ENCODE measurements at places on chromosomes 12 and 14.

- DNase-seq: no peak
These were observed 2.0 kb upstream of the ATN1 start for GRCh38 chr12:6925540-6926279.

- no peak for DNase-seq
These were observed 136.8 kb downstream of the ANKS1B start for GRCh38 chr12:99847936-99848335.

- DNase-seq: no peak
These were observed 3.5 kb downstream of the MED13L start for GRCh38 chr12:116273813-116274550.

DNA sequence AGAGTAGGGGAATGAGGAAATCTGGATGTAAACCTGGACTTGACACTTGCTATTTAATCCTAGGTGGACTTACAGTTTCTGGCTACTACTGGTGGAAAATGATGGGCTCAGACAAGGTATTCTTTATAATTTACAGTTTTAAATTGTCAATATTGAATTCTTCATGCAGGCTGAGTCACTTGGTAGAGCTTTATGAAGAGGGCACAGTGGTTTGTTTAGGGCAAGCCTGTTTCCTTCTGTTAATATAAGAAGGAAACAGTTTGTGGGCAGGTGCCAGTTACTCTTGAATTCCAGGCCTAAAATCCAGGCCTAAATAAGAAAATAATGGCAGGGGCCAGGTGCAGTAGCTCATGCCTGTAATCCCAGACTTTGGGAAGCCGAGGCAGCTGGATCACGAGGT, 355.8 kb upstream of the RGS6 start:
- DNase-seq: no peak

- no peak for DNase-seq
These were observed 712 bp upstream of the FZD10 start for GRCh38 chr12:130161261-130162243.

GRCh38 chr12:51320695-51321320, 3.2 kb downstream of the BIN2 start:
- DNase-seq: no peak

DNA sequence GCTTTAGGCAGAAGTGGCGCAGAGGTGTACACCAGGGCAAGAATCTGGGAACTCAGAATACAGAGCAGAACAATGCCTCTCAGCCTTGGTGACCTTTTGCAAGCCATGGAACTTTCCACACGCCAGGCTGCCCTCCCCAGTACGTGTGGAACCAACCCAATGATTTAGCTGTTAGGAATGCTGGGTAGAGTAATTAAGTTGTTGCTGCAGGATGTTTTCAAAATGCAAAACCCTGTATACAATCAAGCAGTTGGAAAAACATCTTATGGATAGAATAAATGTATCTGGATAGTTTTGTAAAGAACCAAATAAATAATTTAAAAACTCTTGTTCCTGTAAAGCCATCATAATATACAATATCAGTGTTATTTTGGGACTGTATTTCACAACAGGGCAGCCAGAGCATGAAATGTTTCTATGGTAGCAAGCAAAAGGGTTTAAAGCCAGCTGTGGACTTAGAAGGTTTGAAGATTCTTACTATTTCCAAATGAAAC, 19.4 kb downstream of the PPP1R36 start:
- DNase-seq: no peak

DNA sequence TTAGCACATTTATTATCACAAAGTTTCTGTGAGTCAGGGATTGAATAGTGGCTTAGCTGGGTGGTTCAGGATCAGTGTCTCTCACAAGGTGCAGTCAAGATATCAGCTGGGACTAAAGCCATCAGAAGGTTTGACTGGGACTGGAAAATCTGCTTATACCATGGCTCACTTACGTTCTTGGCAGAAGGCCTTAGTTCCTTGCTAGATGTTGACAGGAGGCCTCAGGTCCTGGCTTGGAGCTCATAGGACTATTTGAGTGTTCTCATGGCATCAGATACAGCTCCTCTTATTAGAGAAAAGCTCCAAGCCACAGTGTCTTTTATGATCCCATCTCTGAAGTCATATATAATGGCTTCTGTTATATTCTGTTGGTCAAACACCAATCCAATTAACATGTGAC, 127.3 kb downstream of the SLC6A15 start:
- DNase-seq: no peak

- DNase-seq: no peak
These were observed 39.8 kb downstream of the SLC24A4 start for GRCh38 chr14:92362781-92363235.

GRCh38 chr14:24804552-24805212, 170.7 kb upstream of the GZMB start:
- no peak for DNase-seq

- no peak for DNase-seq
These were observed 160.1 kb downstream of the EPS8 start for GRCh38 chr12:15629108-15629507.

DNA sequence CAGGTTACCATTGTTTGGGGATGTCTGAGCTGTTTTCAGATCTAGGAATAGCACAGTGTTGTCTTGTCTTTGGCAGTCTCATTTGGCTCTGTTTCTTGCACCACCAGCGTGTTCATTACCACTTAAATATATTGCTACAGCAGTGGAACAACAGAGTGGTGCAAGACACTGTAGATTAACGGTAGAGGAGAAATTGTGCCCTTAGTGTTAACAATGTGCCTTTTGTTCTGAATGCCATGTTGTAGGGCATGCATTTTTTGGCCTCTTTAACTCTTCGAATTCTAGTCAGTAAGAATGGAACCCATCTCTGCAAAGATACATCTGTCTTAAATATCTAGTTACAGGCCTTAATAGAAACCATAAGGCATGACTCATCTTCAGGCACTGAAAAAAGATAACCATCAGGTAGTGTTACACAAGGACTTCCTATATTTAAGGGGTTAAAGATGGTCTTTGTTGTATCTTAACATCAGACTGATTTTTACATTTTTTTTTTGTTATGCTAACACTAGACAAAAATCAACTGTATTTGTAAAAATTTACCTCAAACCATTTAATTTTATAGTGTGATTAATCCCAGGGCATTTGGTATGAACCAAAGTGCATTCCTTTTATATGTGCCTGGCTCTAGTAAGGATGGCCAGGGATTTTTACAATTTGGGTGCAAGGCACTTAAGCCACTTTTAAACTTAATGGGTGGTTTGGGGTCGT, 12.9 kb downstream of the DYRK2 start:
- DNase-seq: no peak

DNA sequence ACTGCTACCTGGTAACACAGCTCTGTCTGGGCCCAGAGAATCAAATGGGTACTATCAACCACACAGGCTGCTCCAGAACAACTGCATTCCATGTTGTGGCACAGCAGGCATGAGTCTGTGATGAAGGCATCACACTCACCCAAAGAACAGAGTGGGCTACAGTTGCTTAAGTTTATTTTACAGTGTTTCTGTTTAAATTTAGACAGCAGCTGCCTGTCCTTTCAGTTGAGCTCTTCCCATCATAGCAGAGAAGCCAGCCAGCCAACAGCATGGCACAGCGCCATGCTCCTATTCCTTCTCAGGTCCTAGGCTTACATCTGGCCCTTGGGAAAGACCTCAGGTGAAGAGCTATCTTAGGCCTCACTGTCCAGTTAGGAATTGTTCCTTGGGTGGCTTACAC, 147.0 kb upstream of the FRMD6 start:
- DNase-seq: no peak

GRCh38 chr14:57987051-57987450, 121.2 kb upstream of the SLC35F4 start:
- no peak for DNase-seq

DNA sequence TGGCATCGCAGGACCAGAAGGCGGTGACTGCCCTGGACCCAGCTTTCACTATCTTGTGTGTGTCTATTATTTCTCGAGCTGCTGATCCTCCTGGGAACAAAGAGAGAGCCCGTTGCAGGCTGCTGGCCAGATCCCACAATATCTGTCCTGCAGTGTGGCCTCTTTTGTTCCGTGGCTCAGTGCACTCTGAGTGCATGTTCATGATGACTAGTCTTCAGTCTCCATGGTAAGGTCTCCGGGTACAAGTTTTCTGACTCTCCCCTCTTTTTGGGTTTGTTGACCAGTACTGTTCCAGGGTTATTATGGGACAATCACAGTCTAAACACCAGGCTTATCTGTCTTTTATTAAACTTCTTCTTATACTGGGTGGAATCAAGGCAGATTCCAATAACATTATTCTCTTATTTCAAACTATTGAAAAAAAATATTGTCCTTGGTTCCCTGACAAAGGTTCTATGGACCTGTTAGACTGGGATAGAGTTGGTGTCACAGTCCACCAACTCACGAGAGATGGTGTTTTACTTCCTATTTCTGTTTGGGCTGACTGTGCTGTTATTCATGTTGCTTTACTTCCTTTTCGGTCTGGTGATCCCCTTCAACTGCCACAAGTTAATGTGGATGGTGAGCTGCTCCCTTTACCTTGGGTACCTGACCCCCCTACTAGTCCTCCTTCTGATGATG, 192.9 kb upstream of the ALG10B start:
- no peak for DNase-seq

Measured in activated T-helper 1 cell treated with anti-CD3 and anti-CD28 coated beads, Interleukin-2, amount 50 U/mL, for 16 hours (primary cell).